ENCODE measurements at places on chromosomes 12 and 14.
A peak's percentile ranks its signal among the peaks of the same experiment; 100 is the strongest.

DNA sequence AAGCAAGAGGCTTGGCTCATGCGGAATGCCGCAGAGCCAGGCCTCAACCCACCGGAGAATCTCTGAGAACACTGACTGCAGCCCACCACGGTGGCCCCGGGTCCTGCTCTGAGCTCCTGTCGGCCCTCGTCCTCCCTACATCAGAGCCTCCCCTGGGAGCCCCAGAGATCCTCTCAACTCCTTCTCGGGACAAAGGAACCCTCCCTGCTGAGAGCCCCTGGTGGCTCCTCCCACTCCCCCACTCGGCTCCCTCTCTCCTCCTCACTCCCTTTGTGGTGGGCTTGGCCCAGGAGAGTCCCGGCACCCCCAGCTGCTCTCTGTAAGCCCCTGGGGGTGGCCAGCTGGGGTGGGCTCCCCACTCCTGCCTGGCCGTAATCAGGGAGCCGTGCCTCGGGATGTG, 11.1 kb upstream of the INF2 start:
- DNase-seq: no peak

DNA sequence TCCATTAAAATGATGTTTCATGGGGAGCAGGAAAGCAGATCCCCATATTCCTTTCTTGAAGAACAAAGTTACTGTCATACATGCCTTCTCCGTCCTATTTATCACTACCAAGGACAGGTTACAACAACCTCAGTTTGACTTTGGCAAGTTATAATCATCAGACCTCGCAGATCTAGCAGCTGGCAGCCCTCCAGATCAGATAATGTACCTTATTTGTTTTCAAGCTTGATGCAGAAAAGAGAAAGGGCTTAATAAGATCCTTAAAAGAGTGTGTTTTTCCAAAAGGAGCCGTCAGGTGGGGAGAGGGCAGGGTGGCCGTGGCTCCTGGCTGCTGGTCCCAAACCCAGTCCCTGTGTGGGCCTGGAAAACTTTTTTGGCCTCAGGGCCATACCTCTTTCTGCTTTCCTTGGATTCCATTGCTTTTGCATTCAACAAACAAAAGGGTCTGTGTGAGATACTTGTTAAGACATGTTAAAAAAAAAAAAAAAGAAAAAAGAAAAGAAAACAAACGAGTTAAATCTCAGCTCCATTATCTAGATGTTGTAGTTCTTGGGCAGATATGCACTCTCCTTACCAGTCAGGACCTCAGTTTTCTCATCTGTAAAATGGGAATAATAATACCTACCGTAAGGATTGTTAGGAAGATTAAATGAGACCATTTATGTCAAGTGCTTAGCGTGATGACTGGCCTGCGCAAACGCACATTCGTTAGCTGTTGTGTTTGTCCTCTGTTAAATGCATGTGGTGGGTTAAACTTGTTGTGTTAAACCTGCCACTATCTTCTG, 64.6 kb downstream of the B4GALNT3 start:
- no peak for DNase-seq

GRCh38 chr12:32312049-32312670, 87.2 kb upstream of the FGD4 start:
- peak; percentile 13 for DNase-seq

DNA sequence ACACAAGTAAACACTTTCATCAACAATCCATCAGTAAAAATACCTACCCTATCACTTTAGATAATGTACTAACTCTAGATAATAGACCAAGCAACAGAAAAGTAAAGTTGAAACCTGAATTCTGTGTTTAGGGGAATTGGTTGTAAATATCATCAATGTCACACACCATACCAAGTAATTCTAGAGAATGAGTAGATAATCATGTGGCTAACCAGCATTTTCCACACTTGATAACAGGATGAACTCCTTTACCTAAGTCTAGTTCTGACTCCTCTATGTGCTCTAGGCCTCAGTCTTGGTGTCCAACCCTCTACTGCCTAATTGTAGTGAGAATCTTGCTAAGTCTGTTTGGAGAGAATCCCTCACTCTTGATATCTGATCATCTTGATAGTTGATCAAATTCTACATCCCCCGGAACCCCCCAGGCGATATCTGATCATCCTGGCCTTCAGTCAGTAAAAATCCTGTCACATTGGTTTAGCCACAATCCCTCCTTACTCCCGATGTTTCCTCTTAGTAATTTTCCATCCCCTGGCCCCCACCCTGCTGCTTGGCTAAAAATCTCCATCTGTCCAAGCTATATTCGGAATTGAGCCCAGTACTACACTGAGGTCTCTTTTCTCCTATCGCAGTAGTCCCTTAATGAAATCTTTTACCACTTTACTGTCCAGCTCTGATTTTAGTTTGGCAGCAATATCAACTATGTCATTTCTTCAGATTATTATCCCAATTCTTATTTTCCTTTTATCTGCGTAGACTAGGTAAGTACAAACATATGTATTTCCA, 3.4 kb upstream of the SLCO1A2 start:
- DNase-seq: no peak

DNA sequence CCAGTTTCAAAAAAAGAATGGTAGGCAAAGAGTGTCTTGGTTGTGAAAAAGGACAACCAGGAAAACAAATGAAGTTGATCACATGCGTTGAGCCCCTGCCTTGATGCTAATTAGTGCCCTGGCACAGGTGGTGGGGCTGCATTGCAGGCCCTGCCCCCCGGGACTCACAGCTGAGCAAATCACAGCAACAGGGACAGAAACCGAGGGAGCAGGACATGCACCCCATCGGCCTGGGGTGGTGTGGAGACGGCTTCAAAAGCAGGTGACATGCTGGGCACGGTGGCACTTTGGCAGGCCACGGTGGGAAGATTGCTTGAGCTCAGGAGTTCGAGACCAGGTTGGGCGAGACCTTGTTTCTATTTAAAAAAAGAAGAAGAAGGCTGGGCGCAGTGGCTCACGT, 1.1 kb upstream of the PAPLN start:
- DNase-seq: no peak

DNA sequence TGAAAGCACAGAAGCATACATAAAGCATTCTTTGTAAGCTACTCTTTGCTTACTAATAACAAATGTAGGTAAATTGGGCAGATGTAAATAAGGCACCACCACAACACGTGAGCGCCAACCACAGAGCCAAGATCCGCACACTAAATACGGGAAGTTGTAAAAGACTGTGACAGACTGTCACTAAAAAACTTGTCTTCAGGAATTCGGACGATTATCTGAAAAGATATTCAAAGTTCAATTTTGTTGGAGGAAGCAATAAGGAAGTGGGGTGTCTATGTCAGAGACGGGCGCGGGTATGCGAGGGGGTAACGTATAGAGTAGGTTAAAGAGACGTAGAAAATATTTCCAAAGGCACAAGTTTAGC, 1.5 kb upstream of the HSP90B1 start:
- no peak for DNase-seq

DNA sequence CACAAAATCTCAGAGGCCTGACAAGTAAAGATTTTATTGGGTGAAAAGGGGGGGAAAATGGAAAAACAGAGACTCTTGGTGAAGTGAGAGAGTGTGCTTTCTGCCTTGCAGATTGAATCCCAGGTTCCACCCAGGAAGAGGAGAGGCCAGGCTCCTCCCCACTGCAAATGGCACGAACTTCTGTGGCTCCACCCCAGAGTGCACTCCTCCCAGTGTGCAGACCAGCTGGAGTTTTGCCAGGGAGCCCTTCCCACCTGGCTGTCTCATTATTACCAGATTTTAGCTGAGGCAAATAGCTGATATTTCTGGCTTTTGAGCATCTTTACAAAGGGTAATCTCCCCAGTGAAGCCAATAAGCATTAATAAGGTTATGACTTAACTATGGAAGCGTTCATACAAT, 51.9 kb downstream of the TESPA1 start:
- no peak for DNase-seq

DNA sequence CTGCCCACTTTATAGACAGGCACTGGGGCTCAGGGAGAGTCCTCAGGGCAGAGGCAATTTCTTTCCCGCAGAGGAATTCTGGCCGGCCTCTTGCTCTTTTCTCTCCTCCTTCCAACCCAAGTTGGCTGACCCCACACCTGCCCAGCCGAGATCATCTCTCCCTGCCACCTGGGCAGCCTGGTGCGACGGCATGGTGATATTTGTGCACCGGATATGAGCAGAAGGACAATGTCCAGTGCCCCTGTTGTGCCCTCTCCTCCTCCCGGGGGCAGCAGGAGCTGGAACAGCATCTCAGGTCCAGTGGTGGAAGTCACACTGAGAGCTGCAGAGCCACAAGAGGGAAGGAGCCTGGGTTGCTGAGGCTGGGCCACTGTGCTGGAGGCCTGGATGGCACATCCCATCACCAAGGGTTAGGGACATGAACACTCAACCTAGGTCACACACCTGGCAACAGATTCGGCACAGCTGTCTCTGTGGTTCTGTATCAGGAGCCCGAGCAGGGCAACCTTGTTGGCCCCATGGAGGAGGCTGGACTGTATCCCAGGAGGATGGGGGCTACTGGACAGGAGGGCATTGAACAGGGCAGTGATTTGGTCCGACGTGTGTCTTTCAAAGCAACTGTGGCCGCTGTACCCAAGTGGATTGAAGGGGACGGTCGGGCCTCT, 57.7 kb upstream of the DIO3 start:
- no peak for DNase-seq

DNA sequence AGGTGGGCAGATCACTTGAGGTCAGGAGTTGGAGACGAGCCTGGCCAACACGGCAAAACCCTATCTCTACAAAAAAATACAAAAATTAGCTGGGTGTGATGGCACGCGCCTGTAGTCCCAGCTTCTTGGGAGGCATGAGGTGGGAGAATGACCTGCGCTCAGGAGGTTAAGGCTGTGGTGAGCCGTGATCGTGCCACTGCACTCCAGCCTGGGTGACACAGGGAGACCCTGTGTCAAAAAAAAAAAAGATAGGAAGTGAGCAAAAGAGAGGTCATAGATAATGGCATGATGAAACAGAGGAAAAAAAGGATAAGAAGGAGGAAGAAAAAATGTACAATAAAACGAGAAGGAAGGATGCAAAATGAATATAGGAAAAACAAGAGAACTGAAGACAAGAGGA, 159.5 kb downstream of the ETV6 start:
- no peak for DNase-seq

DNA sequence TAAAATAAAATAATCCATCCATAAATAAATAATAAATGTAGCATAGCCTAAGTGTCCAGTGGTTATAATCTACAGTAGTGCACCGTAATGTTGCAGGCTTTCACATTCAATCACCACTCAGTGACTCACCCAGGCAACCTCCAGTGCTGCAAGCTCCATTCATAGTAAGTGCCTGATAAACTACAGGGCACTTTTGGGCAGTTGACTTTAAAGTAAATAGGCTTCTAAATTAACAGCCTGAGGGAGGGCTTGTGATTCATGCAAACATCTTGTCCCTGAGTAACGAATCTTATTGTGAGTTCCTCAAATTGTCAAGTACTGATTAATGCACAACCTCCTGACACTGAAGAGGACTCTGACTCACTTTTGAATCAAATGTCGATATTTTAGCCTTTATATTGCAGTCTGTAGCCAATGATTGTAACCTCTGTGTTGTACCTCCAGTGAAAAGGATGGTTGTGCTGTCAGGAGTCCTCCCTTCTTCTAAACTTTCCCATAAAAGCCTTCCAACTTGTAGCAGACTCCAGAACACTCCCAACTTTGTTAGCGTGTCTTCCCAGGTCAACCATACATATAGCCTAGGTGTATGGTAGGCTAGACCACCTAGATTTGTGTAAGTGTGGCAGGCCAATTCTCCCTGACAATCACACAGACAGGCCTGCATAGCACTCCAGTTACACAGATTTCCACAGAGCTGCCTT, 55.0 kb upstream of the BICD1 start:
- no peak for DNase-seq

GRCh38 chr12:95202691-95203486, 14.4 kb downstream of the FGD6 start:
- DNase-seq: no peak

- no peak for DNase-seq
These were observed 78.9 kb downstream of the SNAPC1 start for GRCh38 chr14:61841145-61841544.

- no peak for DNase-seq
These were observed 25.3 kb upstream of the EVL start for GRCh38 chr14:100039903-100040302.

- no peak for DNase-seq
These were observed 389.9 kb downstream of the ADAMTS20 start for GRCh38 chr12:43162138-43162537.

DNA sequence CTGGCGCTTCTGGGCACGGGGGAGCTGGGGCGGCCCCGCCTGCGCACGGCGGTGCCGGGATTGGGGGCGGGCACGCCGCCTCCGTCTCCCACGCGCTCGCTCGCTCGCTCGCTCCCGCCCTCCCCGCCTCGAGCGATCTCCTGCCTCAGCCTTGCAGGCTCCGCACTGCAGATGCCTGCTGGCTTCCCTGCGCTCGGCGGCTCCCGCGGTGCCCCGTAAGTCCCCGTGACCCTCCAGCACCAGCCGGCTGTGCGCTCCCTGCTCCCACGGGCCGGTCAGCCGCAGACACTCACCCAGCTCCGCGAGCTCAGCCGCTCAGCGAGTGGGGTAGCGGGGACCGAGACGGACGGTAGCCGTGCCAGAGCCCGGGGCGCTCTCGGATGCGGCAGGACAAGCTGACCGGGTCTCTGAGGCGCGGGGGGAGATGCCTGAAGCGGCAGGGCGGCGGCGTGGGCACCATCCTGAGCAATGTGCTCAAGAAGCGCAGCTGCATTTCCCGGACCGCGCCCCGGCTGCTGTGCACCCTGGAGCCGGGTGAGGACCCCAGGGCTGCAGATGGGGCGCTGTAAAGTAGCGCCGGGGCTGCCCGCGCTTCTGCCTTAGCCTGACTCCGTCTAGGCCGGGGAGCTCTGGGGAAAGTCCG, at the start of gene TBC1D30:
Gene TBC1D30, plus strand, starts transcription at position 148 of the 643 bp plus-strand sequence. Its CDS starts 233 bp downstream, at position 381.
- DNase-seq: peak; percentile 31

GRCh38 chr12:127886827-127887226, 380.1 kb upstream of the TMEM132C start:
- no peak for DNase-seq

- DNase-seq: no peak
These were observed 107.8 kb downstream of the CRACR2A start for GRCh38 chr12:3645091-3645490.

DNA sequence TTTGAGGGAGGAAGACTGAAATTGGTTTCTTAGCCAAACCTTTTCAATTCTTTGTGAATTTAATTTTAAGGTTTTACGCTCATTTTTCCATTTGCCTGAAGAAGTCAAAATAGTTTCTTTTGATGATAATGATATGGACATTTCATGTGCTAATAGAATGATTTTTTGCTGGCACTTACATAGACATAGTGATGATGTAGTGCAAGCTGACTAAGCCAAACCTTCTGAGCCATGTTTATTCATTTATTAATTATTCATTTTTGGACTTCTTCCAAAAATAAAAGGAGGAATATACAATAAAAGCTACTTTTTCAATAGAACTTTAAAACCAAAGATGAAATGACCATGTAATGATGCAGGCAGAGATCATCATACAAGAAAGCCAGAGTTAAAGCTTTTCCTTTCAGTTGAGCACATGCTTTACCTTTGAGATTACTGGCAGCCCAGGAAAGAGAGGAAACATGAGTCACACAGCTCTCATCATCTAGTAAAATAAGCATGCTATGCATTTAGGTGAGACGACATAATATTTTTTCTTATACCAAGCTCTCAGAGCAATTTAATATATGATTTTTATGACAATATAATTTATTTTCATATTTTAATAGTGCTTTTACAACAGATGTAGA, 24.8 kb downstream of the KCNA1 start:
- no peak for DNase-seq
